ENCODE measurements at places on chromosomes 3 and 15.

GRCh38 chr3:66644549-66644948 lies 143.7 kb upstream of the LRIG1 start:
- no peak for DNase-seq

- no peak for DNase-seq
These were observed 67.1 kb upstream of the UBE2E2 start for GRCh38 chr3:23136054-23136453.

DNA sequence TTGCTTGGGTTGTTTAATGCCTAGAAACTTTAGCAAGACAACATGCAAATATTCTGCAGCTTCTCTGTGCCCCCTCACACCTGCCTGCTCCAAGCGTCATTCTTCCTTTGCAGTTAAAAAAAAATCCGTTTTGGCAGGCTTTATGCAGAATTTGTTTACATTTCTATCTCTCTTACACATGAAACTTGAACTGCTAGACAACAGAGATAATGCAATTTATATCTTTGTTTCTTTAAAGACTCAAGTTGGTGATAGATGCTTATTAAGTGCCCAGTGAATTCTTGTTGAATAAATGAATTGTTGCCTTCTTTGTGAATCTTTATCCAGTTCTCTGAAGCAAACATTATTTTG lies 53.2 kb downstream of the CHST2 start:
- DNase-seq, result no peak

- DNase-seq, result no peak
These were observed 256.3 kb upstream of the SEMA6D start for GRCh38 chr15:47460795-47461573.

GRCh38 chr3:167318306-167318705 lies 61.8 kb downstream of the ZBBX start:
- DNase-seq, result no peak

DNA sequence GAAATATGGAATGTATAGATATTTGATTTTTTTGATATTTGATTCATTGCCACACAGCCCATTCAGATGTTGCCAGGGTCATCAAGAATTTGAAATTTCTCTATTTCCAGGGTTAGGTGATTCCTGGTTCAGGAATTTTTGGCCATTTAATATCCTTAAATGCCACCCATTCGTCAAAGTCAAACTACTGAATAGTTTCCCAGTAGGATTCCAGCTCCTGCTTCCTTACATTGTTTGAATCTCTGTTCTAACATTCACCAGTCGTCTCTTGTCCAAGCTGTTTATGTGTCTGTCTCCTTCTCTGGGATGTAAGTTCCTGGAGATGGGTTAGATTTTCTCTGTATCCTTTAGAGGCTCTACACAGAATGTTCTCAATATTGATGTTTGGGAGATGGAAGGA lies 124.9 kb upstream of the TLE3 start:
- no peak for DNase-seq

DNA sequence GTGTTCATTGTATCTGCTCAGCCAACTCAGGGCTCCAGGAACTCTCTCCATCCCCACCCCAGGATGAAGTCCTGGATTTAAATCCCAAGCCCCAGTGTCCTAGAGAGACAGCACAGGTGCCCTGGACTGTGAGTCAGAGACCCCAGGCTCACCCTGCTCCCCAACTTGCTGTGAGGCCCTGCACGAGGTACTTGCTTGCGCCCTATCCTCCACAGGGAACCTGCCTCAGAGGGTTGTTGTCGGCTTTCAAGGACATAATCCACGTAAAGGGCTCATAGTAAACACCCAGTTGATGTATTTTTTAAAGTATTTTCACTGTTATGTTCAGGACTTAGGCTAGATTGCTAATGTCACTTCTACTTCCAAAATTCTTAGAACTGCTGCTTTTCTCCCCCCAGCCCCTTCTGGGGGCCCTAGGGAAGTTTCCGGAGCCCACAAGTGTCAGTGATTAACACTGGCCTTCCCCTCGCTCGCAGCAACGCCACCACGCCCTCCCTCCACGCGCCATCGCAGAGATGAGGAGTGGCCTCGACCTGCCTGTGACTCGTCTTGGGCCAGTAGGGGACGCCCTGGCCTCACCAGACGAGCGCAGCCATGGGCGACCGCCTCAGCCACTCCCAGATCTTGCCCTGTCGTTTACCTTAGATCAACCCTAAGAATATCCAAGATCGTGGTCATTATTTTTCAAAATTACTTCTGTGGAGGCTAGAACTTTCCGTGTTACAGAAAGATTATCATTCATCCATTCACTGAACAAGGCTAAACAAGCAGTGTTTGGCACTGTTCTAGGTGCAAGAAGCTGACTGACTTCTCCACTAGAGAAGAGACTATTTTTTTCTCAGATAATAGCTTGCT lies 6.0 kb upstream of the SRP14 start:
- DNase-seq, result peak; percentile 56

DNA sequence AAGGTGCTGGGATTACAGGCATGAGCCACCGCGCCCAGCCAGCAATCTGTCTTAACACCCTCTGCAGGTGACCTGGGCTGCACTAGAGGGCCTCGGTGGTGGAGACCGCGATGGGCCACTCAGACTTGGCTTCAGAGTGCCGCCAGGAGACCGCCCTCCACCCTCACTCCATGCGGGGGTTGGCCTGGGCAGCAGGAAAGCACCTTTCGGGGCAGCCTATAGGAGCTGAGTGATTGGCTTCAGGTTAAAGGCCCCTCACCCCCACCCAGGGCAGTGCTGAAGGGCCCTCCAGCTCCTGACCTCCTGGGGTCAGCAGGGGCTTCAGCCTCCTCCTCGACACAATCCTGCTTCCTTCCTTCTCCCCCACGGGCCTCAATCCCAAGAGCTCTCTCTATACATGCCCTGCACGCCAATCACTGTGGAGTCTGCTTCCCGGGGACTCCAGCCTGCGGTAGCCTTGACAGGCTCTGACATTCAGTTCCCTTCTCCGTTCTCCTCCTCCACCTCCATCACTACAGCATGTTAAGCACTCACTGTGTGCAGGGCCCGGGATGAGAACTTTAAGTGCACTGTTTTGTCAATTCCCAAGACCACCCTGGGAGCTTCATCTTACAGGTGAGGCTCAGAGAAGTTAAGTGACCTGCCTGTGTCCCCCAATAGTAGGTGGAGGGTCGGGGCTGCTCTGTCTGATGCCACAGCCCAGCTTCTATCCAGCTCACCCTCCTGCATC lies 225.3 kb downstream of the XXYLT1 start:
- DNase-seq, result no peak

DNA sequence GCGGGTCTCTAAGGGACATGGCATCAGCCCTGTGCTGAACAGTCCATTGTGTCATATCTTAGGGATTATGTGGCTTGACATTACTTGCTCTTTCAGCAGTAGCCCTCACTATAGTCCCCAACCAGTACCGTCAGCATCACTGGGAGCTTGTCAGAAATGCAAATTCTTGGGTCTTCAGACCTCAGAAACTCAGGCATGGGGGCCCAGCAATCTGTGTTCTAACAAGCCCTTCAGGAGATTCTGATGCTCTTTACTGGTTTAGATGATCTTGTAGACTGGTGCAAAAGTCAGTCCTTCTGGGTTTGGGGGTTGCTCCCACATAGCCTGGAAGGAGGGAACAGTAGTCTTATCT lies 39.0 kb upstream of the TRAK1 start:
- DNase-seq, result no peak

- no peak for DNase-seq
These were observed 366.3 kb downstream of the FEZF2 start for GRCh38 chr3:62007036-62007435.

DNA sequence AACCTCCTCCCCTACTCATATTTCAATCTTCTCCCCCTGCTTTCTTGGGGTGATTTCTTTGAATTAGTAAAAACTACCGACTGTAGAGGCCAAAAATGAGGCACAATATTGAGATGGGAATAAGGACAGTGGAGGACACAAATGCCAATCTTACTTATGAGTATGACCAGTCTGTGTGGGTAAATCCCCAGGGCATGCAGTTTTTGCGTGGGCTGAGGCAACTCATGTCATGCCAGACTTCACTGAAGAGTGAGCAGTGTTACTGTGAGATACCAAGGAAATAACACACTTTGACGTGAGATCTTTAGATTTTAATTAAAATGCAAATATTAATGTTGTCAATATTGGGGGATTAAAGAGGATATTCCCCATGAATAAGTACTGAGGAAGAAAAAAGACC lies 254.3 kb upstream of the ICE2 start:
- DNase-seq, result no peak

DNA sequence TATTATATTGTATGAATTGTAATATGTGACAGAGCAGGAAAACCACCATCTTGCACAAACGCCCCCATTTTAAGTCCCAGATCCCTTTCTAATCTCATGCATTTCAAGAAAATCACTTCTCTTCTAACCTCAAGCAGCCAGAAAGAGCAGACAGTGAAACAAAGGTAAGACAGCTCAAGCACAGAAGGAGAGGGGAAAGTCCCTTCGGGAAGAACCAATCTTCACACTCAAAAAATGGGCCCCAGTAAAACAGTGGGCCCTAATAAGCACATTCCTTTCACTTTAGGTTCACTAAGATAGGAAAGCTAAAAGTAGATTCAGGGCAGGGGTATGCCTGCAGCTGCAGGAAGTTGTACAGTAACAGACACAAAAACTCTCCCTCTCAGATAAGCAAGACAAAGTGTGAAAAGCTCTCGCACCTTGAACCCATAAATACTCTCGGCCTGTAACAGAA lies 1268.7 kb downstream of the SI start:
- no peak for DNase-seq

GRCh38 chr15:89769366-89769765 lies 6.8 kb upstream of the MESP2 start:
- DNase-seq, result no peak

DNA sequence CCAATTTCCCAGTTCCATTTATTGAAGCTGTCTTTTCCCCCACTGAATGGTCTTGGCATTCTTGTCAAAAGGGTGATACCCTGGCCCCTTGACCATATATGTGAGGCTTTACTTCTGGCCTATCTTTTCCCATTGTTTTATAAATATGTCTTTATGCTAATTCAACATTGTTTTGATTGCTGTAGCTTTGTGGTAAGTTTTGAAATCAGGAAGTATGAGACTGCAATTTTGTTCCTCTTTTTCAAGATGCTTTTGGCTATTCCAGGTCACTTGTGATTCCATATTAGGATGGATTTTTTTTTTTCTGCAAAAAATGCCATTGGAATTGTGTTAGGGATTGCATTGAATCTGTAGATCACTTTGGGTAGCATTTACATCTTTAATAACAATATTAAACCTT lies 141.2 kb upstream of the MANF start:
- DNase-seq, result no peak

DNA sequence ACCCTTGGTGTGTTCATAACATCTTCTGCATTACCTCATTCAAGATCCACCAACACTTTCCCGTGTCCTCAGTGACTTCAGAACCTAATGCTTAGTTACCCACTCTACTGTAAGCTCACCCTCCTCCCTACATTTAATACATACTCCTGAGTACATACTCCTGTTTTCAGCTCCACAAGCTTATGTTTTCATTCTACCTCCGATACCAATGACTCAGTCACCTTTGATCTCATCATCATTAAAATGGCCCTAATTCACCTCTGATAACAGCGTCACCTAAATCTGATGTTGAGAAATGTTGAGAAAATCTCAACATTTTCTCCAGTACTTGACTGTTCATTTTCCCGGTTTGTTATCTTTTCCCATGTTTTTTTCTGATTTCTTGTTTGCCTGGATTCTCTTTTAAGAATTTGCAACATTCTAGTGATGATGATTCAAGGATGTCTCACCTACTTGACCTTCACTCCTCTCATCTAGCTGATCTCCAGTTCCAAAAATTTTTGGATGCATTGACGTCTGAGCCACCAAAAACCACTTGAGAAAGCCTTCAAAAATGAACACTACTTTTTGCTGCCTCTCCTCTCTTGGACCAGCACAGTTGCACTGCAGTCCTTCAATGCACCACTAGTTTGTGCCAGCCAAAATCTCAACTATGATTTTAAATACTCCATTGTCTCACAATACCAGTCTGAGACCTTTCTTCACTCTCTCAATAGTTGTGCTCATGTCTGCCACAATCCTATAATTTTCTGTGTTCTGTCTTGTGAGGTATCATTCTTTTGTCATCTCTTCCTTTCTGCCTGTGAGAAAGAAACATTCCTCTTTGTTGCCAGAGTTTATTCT lies 220.7 kb upstream of the SEMA6D start:
- DNase-seq, result no peak

DNA sequence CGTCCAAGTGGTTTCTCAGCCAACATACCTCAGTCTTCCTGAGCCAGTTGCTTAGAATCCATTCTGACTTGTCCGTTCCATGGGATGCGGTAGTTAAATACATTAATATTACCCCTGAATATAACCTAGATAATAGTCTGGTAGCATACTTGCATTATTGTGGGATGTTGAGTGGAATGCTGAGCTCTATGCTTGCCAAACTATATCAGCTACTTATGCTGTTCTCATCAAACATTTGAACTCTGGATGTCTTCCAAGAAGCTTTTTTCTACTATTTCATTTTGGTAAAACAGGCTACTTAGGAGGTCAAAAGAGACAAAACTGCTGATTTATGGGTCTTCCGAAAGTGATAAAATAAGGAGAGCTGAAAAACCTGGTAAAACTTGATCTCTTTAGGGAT lies 429.5 kb downstream of the NAALADL2 start:
- no peak for DNase-seq

GRCh38 chr3:32469151-32469874 lies 33.3 kb downstream of the CMTM6 start:
- DNase-seq, result no peak

DNA sequence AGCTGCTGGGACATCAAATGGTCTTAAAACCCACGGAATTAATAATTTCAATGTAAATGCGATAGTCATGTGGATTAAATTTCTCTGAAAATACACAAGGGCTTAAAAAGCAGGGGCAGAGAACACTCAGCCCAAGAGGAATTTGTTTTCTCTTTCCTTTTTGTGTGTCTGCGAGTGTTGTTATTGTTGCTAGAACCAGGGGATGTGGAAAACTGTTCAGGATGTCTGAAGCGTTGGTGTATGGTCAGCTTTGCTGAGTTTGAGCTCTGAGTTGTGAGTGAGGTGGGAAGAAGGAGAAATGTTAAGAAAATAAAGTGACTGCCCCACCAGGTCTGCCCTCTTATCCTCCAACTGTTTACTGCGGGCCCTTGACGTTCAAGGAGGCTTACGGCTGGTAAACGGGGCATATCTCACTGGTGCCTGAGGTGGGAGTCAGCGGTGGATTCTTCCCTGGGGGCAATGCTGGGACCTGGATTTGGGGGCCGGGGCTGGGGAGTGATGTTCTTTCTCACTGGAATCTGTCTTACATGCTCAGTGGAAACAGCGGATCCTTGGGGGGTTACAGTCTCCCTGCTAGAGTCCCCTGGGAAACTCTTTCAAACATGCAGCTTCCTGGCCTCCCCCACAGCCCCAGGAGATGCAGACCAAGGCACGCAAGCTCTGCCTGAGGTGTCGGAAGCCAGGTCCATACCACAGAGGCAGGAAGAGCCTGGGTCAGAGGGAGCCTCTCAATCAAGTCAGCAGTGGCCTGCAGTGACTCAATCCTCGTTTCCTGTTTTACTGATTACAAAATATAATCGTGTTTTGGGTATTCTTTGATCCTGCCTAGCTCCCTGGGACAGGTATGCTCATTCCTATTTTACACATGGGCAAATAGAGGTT lies 41.8 kb downstream of the ITGA11 start:
- no peak for DNase-seq

GRCh38 chr15:44471885-44472455 lies 44.5 kb downstream of the CTDSPL2 start:
- no peak for DNase-seq
